ENCODE measurements at places on chromosomes 2 and 18. TPM values are rescaled to one million over a fixed set of nuclear protein-coding genes. Genes with fewer than 3 reads are reported as not detected.

GRCh38 chr2:59237311-59237710 is 996.2 kb upstream of the FANCL start:
- DNase-seq: no peak

DNA sequence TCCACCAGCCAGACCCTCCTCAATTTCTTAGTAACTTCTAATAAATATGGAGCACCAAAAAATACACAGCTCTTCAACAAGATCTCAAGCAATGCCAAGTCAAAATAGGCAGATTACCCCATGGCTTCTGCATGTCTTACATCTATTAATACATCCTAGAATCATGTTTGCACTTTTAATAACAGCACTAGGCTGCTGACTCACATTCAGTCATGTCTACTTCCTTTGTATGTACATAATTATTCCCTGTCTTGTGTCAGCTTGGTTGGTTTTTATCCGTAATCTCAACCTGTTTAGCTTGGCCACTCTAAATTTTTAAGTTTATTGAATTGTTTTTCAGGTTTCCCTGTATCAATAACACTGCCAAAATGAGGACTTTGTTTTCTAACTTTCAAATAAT is 420.1 kb upstream of the ACVR2A start:
- DNase-seq: no peak

DNA sequence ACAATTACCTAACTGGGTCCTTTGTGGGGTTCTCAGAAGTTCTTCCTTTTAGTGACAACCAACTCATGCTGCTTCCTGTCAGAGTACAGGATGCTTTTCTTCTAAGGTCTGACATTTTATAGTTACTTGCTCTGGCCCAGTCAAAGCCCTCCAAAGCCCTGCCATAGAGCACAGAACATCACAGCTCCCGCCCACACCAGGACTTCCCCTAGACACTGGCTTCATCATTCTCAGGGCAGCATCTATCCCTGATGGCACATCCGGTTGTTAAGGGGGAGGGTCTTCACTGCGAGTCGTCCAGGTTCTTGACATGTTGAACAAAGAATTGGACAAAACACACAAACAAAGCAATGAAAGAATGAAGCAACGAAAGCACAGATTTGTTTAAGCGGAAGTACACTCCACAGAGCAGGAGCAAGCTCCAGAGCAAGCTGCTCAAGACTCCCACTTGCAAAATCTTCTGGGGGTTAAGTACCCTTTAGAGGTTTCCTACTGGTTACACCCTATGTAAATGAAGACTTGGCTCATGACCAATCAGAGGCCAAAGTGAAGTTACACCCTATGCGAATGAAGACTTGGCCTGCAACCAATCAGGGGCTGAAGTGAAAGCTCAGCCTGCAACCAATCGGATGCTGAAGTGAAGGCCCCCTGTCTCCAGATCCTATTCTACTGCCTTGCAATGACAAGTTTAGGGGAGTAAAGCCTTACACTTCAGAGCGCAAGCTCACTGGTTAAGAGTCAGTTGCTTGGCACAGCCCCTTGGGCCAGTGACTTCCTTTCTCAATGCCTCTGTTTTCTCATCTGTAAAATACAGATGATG is 79.0 kb downstream of the HDAC4 start:
- no peak for DNase-seq

- DNase-seq: no peak
These were observed 3.0 kb upstream of the SKOR2 start for GRCh38 chr18:47254341-47254939.

The COBLL1 gene
- 3.3 TPM for total RNA-seq

GRCh38 chr18:5582849-5583681 is 39.3 kb upstream of the EPB41L3 start:
- no peak for DNase-seq

The ACTG2 gene
- total RNA-seq: 0.82 TPM

- DNase-seq: no peak
These were observed 194.5 kb downstream of the LOXHD1 start for GRCh38 chr18:46462523-46462922.

DNA sequence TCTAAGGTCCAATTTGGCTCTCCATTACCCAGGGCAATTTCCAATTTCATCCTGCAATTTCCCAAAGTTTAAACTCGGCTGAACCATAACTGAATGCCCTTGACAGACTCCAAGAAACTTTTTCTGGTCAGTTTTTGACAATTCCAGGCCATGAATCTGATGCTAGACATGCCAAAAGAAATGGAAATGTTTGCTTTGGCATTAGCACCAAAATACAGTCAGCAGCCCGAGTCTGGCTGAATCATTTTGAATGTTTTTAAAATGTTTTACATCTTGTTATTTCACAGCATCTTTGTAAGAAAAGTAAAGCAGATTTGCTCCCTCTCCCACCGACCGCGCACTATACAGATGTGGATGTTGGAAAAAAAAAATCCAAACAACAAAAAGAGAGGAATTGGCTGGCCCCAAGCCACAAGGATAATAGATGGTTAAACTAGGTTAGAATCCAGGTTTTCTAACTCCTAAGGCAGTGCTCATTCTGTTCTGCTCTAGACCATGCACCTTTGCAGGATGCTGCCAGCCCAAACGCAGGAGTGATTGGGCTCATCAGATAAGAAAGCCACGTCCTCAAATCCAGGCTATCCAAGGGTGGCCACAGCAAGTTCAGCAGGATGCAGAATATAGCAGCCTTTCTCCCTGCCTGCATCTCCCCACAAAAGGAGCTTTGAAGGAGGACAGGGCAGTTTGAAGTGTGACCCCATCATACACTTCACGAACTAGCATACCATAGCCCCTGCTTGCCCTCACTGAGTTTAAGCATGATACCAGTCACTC is 167.5 kb downstream of the ALK start:
- no peak for DNase-seq

The REG1B gene
- not detected for total RNA-seq
